ENCODE measurements at places on chromosomes 7 and 10.

DNA sequence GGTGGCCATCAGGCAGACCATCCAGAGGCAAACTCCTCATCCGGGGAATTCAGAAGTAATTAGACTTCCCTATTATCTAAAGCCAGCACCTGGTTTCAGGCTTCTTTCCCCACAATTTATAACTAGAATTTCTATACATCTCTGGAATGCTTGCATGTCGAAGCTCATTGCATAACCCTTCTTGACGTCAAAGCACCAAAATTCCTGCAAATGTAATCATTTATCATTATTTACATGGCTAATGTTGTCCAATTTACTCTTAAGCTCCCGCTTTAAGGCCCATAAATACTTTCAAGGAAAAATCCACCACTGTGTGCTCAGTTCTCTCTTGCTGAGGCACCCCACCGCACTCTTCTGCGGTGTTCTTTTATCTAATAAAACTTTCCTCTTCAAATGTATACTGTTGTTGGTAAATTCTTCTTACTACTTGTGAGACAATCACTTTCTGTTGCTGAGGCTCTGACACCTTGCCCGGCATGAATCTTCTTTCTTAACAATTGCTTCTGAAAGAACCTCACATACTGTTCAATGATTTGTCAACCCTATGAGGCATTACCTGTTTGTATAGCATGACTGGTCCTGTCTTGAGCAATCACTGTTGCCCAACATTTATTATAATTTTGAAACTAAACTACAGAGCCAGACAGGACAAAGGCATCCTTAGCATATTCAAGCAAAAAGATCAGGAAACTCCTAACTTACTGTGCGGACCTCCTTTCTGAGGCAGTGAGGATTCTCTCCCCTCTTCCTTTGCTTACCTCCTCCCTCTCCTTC is 17.4 kb upstream of the GPR141 start:
- DNase-seq, result no peak

DNA sequence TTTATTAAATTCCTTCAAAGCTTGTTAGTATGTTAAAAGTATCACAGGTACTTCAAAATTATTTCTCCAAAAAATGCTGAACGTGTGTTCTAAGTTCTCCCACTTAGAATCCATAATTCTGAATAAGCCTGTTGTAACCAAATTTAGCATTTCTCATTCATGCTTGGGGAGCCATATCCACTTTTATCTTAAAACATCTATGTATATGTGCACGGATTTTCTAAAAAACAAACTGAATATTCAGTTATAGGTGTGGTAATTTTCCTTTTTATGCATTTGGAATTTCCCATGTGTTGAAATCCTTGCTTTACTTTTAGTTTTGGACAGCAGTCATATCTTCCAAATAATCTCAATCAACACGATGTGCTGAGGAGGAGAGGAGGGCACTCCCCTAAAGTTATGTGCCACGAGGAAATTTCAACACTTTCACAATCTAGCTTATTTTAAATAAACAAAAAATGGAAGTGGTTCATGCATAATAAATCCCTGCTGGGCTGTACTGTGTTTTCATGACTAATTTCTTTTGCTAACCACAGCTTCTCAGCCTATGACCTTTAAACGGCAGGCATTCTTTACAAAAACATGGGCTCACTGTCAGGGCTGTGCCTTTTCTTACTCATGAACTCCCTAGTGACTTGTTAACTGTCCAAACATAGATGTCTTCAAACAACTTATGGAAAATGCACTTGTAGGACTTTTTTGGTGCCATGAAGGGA is 380.3 kb upstream of the SEMA3C start:
- DNase-seq, result peak; percentile 28

DNA sequence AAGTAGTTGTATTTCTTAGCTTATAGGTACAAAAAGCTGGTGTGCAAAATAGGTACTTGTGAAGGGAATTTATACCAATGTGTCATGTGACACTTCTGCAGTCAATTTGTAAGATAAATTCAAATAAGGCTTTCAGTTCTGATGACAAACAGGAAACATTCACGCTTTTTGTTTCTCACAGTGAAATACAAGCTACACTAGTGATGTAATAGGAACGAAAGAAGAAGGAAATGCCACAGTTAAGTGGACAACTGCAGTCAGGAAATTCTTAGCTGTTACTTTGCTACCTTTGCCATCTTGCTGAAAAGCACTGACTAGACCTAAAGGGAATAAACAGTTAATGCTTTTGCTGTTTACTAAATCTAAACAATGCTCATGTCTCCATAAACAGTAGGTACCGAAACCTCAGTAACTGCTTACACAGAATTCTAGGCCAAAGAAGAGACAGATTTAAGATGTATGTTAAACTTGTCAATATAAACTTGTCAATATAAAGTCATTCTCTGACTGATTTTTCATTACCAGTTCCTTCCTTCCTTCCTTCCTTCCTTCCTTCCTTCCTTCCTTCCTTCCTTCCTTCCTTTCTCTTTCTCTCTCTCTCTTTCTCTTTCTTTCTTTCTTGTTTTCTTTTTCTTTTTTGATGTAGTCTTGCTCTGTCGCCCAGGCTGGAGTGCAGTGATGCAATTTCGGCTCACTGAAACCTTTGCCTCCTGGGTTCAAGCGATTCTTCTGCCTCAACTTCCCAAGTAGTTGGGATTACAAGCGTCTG is 10.1 kb downstream of the OTUD1 start:
- DNase-seq, result peak; percentile 16

DNA sequence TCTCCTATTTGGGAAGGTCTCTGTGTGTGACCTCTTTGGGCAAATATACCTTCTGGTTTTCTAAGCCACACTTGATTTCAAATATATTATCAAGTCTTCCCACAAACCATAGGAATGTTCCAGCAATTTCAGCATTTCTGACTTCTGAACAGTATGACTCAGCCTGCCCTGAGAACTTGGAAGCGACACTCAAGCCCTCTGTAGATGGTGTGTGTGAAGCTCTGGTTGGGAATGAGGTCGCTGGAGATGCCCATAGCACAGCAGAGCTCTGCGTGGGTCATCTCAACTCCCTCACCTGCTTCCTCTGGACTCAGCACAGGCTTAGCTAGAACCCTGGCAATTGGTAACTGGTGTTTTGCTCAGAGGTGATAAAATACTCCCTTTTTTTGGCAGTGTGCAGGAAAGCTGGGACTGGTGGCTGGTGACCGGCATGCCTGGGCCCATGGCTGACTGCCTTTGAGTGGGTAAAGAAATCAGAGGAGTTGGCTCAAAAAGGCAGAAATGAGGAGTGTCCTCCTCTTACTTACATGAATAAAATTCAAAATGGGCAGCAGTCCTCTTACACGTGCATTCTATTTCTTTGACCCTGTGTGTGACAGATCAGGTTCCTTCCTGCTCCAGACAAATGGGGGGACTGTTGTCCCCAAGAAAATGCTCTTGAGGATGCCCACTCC is 87.5 kb upstream of the NRP1 start:
- no peak for DNase-seq

- DNase-seq, result peak; percentile 25
Observed at GRCh38 chr10:63670291-63670898, 149.2 kb downstream of the REEP3 start.

GRCh38 chr7:158329014-158329610 is 258.5 kb downstream of the PTPRN2 start:
- no peak for DNase-seq

DNA sequence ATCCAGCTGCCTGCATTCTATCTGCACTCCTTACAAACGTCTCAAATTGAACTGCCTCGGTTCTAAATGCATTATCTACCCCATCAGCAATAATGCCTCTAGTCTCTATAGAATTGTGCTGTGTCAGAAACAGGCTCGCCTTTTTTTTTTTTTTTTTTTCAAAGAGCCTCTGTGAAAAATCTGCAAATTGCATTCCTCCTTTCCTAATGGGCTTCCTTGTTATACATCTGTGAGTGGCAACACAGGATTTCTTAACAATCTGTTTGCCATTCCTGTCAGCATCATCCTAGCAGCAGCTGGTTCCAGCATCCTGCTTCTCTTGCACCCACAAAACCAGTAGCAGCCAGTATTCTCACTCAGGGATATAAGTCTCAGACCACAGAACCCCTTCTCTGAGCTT is 413.5 kb upstream of the SEMA3D start:
- peak; percentile 56 for DNase-seq

DNA sequence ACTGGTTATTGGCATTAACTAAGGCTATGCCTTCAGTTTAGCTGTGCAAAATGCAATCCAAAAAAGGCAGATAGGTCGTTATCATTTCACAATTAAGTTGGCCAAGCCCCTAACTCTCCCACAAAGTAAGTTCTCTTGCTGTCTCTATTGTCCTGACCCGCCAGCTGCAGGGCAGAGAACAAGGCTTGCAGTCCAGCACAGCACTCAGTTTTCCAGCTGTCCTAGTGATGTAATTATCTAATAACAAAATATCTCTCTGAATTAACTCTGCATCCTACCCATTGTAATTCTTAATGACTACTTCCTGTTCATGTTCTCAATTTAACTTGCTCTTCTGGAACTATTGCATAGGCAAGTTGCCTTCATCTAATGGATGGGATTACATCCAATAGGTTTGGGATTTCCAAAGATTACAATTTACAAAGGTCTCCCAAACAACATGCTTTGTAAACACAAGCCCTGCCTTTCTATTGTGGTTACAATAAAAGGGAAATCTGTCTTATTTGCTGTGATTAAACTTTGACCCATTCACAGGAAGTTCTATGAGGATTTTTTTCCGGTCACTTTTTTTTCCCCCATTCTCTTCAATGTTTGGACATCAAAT is 55.2 kb downstream of the CDK6 start:
- DNase-seq, result peak; percentile 80

DNA sequence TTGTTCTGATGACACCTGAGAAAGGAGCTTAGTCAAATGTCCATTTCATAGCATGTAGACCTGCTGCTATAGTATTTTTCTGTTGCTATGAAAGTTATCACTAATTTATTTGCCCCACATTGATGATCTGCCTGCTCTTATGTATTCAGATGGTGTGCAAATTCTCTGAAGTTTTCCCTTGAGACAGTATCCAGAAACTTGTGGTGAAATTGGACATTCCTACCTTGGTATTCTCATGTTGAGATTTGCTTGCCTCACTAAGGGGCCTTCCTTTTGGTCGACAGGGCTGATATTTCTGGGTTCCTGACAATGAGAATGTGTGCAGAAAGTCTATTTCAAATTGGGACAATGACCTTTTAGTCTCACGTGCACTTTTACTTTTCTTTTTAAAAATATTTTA is 253.2 kb upstream of the FZD8 start:
- DNase-seq, result no peak
